ENCODE measurements at places on chromosomes 16 and 17.

GRCh38 chr16:56263711-56264608 is 72.7 kb downstream of the GNAO1 start:
- DNase-seq, result no peak

DNA sequence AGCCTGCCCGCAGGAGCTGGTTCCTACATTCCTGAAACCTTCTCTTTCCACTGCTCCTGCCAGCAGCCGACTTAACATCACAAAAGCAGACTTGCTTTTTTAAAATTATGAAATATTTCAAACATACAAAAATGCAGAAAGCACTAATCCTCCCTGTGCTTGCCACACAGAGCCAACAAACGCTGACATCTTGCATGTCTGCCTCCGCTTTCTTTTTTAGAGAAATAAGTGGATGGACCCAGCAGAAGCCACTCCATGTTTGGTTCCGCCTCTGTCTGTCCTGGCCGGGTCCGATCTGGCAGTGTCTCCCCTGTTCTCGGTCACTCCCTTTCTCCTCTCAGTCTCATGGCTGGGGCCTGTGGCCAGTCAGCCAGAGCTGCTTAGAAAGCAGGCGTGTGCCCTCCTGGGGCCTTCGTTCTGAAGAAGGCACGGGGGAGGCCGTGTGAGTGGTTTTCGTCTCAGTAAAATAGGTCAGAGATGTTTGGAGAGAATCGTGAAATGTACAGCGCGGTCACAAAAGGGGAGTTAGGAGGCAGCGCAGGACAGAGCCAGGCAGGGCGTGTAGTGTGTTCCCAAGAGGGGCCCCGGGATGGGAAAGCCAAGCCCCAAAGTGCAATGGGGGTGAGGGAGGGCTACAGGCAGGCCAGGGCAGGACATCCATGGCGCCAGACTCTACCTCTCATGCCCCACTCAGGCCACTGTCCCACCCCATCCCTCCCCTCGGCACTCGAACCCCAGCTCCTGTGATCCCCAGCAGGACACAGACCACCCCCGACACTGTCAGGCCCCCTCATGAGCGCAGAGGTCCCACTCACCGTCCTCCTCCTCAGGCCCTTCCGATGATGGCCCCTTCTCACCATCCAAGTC is 23.2 kb downstream of the MXRA7 start:
- DNase-seq, result no peak

DNA sequence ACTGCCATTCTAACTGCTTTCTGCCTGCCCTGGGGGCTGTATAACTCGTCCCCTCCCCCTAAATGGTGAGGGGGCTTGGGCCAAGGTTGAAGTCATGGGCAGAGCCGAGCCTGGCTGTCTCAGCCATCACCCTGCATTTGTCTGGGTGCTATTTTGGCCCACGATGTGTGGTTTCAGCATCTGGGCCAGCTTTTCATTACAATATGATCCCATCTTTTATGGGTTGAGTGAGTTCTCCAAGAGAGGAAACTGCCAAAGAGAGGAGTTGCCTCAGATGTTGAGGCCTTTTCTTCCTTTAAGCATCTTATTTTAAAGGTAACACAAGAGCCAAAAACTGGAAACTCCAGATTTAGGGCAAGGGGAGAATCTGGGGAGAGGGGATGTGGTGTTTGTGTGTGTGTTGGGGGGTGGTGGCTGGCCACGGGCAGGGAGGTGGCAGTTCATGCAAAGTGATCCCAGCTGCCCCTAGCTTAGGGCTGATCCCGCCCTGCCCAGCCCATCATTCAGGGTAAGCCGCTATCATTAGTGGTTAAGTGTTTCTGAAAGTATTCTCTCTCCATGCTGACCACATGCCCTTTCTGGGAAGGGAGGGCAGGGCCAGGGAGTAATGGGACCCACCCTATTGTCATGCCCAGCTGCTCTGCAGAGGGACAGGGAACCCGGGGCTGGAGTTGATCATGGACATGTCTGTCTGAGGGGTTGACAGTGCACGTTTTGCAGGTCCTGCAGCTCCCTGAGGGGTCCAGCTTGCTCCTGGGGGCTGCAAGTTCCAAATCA is 83.2 kb upstream of the CLEC18A start:
- DNase-seq, result no peak

DNA sequence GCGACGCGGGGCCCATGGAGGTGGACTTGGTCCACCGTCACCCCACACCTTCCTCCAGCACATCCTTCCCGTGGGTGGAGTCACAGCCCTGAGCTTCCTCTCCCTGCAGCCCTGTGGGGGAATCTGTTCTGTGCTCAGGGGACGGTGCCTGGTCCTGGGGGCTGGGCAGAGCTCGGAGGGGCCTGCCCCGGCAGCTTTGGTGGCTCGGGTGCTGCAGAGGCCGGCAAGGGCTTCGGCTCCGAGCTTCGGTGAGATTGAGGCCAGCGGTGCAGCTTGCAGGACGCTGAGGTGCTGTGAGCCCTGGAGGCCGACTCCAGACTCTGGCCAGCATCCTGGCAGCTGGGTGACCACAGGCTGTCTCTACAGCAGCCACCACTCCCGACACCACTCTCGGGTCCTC is 36.4 kb downstream of the METRNL start:
- no peak for DNase-seq

DNA sequence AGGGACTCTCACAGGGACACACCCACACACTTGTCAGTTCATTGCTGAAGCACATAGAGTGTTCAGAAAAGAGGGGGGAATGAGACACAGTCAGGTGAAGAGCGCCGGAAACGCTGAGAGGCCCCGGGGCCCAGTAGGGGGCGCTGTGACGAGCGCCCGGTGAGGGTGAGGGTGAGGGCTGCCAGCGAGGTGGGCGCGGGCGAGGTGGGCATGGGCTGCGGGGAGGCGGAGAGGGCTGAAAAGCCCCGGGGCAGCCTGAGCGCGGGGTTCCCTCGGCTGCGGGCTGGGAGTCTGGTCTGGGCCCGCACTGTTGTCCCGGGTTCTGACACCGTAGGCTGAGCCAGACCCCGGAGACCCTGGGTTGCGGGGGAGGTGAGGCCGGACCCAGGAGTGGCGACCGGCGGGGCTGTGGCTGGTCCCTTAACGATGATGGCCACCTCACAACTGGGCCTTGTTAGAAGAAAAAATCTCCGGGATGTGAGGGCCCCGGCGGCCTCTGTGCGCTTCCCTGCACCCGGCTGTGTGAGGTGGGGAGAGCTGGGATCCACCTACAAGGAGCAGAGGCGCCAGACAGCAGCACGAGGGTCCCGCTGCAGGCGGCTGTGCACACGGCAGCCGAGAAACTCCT is 91.4 kb downstream of the C16orf78 start:
- DNase-seq, result no peak

GRCh38 chr16:15545544-15545943 is 97.4 kb downstream of the MARF1 start:
- DNase-seq, result no peak

GRCh38 chr17:17668775-17669579 is 12.3 kb upstream of the RAI1 start:
- no peak for DNase-seq

Measured in activated CD4-positive, alpha-beta T cell treated with anti-CD3 and anti-CD28 coated beads, Interleukin-2, Interleukin-4, amounts not matched to agents 100 ng/mL and 50 ng/mL, durations not matched to agents 16 hours and 8 hours (primary cell).